ENCODE measurements at places on chromosomes 2 and 18. TPM values are rescaled to one million over a fixed set of nuclear protein-coding genes. Genes with fewer than 3 reads are reported as not detected.

DNA sequence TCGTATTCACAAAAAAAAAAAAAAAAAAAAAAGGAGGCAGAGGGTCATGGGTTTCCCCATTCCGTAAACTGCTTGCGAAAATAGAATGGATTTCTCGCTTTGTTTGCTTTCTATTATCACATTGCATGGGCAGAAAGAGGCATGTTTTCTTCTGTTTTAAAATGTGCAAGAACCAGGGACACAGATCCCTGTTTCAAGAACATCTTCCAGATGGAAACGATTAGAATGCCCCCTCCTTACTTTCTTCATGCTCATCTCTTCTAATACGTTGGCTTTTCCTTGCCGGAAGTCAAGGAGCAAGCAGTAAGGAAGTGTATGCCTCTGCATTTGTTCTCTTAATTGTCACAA, 51.0 kb upstream of the ZNF516 start:
- no peak for DNase-seq

ZNF385B gene
- not detected for total RNA-seq

FAP gene
- total RNA-seq: 2.0 TPM

FN1 gene
- total RNA-seq: 3,760 TPM

DNA sequence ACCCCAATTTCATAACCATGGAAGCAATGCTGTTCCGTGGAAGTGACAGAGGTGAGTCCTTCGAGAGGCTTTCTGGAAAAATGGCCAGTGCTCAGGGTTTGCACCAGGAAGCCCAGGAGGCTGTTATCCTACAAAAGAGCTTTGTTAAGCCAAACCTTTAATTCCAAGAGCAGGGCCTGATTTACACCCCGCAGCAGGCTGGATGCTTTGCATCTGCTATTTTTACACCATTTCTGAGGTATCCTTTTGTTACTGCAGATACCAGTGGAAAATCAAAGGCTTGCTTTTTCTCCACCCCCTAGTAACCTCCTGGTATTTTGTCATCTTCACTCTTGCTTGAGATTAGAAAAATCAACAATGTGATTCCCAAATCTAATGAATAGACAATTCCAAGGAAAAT, 380.6 kb downstream of the SOX11 start:
- DNase-seq: no peak

DNA sequence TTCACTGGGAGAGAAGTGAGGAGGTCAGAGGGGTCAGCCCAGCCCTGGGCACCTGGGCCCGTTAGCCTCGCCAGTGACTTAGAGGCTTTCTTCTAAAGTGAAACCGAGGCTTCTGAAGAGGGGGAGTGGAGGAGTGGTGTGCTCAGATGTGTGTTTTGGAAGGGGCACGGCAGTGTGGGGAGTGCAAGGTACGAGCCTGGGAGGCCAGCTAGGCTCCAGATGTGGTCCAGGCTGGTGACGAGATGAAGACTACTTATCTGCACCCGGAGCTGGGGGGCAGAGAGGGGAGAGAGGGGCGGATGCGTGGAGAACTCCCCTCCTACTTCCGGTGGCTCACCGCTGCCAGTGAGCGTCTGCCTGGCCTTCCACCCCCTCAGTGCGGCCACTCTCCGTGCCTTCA, 371.3 kb upstream of the HS6ST1 start:
- no peak for DNase-seq

ERBB4 gene
- 0.74 TPM for total RNA-seq

DNA sequence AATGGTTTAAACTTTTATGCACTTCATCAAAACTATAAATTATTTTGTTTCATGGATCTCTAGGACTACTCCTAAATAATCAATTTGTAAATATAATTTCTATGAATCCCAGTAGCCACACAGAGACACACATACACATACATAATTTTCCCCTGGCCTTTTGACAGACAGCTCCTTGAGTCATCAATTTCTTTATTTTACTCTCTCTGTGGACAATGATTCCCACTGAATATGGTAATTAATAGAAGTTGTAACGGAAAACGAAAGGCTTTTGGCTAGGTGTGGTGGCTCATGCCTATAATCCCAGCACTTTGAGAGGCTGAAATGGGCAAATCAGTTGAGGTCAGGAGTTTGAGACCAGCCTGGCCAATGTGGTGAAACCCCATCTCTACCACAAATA, 235.1 kb downstream of the EPHA4 start:
- no peak for DNase-seq

MITD1 gene
- total RNA-seq: 29.8 TPM

DNA sequence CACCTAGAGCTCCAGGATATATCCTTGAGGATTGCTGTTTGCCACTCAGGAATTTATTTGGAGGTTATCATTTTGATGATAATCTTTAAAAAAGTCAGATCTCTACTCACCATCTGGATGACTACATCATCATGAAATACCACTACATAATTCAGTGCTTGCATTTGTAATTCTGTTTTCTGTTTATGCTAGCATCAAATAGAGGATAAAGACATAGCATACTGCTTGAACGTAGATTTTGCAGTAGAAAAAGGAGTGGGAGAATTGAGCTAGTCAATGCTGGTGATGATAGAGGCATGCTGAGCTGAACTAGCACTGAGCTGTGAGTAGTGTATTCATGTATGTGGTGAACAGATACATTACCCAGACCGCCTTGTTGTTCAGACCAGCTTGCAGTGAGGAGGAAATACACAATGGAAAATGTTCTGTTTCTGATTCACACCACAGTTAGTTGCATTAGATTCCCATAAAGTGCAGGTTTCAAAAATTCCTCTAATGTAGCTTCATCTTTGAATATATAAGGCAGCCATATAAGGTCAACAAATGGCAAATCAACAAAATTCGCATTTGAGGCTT, 68.8 kb upstream of the CDC42EP3 start:
- peak; percentile 4 for DNase-seq

PHOSPHO2 gene
- 2.7 TPM for total RNA-seq

- no peak for DNase-seq
Observed at GRCh38 chr18:61847164-61847791, 45.5 kb downstream of the RNF152 start.

ANKRD30BL gene
- total RNA-seq: not detected

GRCh38 chr2:152730591-152731333, 12.3 kb downstream of the ARL6IP6 start:
- DNase-seq: no peak

RAB6D gene
- not detected for total RNA-seq

DNA sequence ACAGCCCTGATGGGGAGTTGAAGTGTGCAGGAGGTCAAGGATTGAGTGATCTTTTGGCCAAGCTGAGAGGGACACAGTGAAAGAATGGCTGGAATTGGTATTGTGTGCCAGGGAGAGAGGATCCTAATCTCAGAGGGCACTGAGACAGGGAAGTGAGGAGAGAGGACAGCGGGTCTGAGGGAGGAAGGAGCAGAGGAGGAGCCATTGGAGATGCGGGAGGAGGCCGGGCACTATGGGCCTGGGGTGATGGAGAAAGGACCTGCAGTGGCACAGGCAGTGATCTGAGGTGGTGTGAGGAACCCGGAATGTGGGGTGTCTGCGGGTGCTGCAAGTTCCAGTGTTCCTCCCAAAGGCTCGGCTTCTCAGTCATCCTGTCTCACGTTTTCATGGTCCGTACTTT, 26.8 kb downstream of the RNF144A start:
- no peak for DNase-seq

CCDC150 gene
- total RNA-seq: 18.1 TPM

DNA sequence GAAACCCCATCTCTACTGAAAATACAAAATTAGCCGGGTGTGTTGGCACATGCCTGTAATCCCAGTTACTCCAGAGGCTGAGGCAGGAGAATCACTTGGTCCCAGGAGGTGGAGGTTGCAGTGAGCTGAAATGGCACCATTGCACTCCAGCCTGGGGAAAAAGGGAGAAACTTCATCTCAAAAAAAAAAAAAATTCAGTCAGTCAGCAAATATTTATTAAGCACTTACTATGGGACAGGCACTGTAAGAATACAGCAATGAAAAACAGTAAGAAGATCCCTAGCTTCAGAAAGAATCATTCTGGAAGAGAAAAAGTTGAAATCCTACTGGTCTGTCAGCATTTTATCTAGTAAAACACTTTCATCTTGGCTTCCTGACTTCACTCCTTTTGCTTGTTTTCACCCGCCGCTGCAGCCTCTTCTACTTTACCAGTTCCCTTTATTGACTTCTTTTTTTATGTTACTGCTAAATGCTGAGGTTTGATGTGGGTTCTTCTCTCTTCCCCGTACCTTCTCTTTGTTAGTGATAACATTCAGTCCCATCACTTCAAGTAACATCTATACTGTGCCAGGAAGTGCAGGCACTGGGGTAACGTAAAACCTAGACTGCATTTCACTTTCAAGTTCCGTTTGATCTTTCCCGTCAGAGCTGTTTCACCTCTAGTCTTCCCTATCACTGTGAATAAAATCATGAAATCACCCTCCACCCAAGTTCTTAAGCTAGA, 10.8 kb upstream of the TAF4B start:
- DNase-seq: no peak

DNA sequence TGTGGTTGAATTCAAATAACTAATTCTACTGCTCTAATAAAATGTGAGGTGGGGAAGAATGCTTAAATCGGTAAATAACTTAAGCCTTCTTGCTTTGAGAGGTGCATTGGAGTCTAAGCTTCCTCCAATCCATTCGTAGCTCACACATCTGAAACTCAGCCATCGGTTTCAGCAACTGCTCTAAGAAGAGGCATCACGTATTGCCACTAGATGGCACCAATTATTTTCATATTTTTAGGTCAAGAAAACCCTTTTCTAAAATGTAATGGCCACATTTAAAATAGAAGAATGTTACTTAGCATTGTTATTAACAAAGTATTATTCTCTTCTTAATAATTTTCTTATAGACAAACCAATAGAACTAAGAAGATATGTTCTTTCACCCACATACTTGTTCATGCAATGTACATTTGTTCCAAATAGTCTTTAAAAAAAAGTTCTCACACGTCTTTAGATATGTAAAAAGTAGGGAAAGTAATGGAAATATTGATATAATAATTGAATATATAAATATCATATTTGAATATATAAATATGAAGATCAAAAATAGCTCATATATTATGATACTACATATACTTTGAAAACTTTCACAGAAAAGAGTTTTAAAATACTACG, 229.8 kb downstream of the CCDC178 start:
- DNase-seq: peak; percentile 36

- DNase-seq: no peak
Observed at GRCh38 chr2:529424-529823, 147.8 kb downstream of the TMEM18 start.

- no peak for DNase-seq
Observed at GRCh38 chr2:207224791-207225482, 59.2 kb upstream of the KLF7 start.

SCYGR7 gene
- total RNA-seq: not detected

DNA sequence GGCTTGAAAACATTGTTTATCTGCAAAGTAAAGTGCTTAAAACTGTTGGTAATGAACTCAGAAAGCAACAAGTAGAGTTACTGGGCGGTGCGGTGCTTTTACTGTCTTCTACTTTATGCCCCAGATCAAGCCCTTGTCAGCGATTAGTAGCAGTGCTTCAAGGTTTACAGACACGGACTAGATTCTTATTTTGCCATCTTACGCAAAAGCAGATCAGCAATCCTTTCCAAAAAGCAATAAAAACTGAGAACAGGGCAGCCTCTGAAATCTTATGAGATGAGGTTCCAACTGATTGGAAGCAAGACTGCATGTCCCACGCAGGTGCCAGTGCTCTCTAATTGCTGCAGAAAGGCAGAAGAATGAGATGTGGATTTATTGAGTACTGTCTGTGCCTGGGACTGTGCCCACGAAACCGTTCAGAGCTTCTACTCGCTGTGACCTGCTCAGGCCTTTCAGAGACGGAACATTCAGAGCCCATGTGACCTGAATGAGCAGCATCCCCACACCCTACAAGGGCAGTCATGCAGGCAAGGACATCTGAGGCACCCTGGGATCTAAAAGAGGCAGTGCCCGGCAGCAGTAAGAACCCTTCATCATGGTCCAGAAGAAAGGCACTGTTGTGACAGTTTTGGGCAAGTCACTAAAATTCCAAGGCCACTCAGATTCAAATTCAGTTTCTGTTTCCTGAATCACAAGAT, 15.7 kb downstream of the COL4A3 start:
- no peak for DNase-seq

IHH gene
- not detected for total RNA-seq

DNA sequence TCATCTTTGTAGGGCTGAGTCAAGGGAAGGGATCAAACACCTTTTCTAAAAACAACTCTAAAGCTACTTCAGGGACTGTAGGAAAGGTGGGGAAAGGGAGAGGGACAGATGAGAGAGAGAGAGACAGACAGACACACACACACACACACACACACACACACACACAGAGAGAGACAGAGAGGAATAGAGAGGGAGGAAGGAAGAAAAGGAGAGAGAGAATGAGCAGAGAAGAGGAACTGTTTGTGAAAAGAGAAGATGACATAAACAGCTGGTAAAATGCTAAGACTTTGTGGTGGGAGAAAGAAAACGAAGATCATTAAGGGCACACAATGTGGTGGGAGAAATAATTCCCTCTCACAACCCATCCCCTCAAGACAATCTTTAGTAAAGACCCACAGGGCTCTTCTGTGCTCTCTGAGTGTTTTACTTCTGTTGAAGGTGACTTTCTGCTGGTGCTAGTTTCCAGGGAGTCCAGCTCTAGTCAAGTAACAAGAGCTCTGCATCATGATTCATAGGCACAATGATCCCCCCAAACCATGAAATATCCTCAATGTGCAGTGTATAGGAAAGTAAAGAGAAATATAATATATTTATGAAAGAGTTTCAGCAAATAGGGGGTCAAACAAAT, 77.2 kb upstream of the STK17B start:
- no peak for DNase-seq

ACKR3 gene
- 24.0 TPM for total RNA-seq

GRCh38 chr2:88350331-88351248, 101.9 kb downstream of the FOXI3 start:
- peak; percentile 19 for DNase-seq

DNA sequence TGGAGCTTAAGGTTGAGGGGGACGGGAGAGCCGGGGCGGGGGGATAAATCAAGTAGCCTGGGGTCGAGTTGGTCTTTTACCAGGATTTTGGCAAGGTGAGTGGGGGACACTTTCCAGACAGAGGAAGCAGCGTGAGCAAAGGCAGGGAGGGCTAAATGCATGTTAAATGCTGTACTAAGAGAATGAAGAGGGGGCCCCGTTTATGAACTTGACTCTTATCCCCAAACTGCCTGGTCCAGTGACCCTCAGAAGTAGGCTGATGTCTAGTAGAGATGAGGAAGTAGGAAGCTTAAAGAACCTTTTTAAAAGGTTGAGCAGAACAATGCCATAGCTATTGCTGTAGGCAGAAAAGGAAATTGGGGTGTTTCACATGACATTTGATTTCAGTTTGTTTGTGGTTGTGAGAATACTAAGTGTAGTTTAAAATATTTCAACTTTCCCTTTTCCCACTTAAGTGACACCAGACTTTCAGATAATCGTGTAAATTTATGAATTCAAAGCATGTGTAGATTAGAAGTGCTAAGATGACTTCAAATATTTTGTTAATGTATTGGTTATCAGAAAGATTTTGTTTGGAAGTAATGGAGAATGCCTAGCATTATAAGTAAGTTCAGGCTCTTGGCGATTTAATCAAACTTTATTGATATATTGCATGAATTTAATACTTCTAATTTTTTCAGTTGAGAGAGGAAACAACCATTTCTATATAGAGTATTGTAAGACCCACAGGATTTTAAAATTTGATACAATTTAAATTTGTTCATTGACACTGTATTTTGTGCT, 1.8 kb downstream of the REL start:
- DNase-seq: peak; percentile 75

GRCh38 chr2:15243762-15244161, 317.4 kb downstream of the NBAS start:
- DNase-seq: peak; percentile 66

TMEM178A gene
- total RNA-seq: 2.8 TPM

- DNase-seq: no peak
Observed at GRCh38 chr18:60391571-60392226, 19.1 kb upstream of the MC4R start.

- no peak for DNase-seq
Observed at GRCh38 chr2:226544596-226545210, 254.9 kb downstream of the IRS1 start.

Measured in endothelial cell of umbilical vein (primary cell).